ENCODE measurements at places on chromosomes 2 and 18.

DNA sequence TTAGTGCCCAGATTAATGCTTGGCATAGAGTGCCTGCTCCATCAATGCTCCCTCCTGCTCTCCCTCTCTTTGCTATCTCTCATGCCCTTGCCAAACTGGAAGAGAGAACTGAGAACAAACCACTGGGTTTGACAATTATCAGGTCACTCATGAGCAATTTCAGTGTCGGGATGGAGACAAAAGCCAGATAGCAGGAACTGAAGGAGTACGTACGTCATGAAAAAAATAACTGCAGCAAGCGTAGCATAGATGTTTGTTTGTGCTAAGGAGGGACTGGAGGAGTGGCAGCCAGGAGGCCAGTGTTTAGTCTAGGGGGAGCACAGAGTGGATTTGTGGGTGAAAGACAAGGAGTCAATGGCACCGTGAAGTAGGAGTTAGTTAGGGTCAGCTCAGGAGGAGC lies 113.3 kb downstream of the POLE4 start:
- H3K4me1 ChIP-seq: no peaks in the 10 kb centered on the region
- H3K4me3 ChIP-seq: no peak overlapping the region
- H3K27ac ChIP-seq: no peak overlapping the region

- H3K27me3 ChIP-seq: no peaks in the 10 kb centered on the region
- H3K4me1 ChIP-seq: no peaks in the 10 kb centered on the region
- no peak for DNase-seq
- H3K4me3 ChIP-seq: no peak overlapping the region
Observed at GRCh38 chr2:232817756-232818155, 41.4 kb upstream of the KCNJ13 start.

- H3K27me3 ChIP-seq: no peaks in the 10 kb centered on the region
- H3K4me3 ChIP-seq: no peak overlapping the region
- H3K27ac ChIP-seq: no peak overlapping the region
- no peaks in the 10 kb centered on the region for H3K4me1 ChIP-seq
Observed at GRCh38 chr18:21650311-21650710, 38.2 kb downstream of the SNRPD1 start.

GRCh38 chr2:240374085-240374907 lies 61.2 kb upstream of the GPC1 start:
- H3K27ac ChIP-seq: no peak overlapping the region
- H3K27me3 ChIP-seq: no peaks in the 10 kb centered on the region
- no peaks in the 10 kb centered on the region for H3K36me3 ChIP-seq
- no peak overlapping the region for H3K4me3 ChIP-seq

DNA sequence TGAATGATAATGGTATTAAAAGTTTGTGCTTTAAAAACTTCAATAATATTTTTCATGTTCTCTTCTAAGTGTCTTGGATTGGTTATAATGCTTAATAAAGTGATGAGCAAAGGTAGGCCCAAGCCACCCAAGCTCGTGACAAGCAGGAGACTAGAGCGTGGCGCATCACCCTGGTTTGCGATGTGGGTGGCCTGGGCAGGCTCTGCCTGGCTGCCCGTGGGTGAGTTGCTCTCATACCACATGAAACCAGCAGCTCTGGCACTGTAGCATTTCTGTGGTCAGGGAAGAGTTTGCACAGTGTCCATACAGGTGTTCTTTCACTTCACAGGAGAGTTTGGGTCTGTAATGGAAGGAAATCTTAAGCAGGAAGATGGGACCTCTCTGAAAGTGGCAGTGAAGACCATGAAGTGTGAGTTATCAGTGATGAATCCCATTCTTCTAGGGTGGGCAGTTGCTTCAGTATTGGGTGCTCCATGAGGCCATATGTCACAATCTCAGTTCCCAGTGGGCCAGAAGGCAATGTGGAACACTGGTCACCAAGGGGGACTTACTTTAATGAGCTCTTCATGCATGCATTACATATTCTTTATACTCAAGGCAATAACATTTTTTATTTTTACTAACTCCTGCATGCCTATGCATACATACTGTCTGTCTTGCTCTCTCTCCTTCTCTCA lies 51.4 kb upstream of the TMEM87B start:
- no peak overlapping the region for H3K4me3 ChIP-seq
- no peaks in the 10 kb centered on the region for H3K36me3 ChIP-seq
- no peak for DNase-seq
- no peak overlapping the region for H3K27ac ChIP-seq

DNA sequence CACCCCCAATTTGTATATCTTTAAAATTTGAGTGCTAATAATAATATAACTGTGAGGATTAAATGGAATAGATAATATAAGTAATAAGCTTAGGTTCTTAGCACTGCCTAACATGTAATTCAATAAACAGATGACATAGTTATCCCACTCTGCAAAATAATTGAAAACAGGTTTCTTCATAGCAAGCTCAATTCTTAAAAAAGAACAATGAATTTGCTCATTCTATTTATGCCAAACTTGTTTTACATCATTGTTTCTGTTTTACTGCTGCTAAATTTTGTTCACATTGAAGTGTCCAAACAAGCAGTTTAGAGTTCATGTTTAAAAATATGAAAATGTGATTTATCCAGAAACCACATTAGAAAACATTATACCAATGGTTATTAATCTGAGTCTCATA lies 217.0 kb downstream of the MBD5 start:
- H3K36me3 ChIP-seq: peaks cover 13% of the 10 kb centered on the region
- H3K27me3 ChIP-seq: no peaks in the 10 kb centered on the region
- no peaks in the 10 kb centered on the region for H3K4me1 ChIP-seq
- H3K27ac ChIP-seq: no peak overlapping the region
- no peak for DNase-seq

DNA sequence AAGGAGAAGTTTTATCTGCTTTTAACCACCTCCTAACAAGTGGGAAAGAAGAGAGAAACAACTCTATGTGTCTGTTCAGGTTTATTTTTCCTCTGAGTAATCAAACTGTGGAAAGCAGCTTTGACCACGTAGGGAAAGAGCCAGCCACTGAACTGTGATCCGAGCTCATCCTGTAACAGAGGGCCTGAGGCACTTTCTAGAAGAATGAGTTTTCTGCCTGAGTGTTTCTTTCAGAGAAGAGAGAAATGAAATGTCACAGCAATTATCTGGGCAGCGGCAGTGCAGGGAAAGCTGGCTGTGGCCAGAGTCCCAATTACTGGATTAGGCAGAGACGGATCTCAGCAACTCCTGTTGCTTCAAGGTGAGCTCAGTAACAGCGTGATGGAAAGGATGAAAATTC lies 151.9 kb downstream of the CD226 start:
- H3K4me3 ChIP-seq: no peak overlapping the region
- H3K4me1 ChIP-seq: no peaks in the 10 kb centered on the region
- no peak overlapping the region for H3K27ac ChIP-seq
- no peaks in the 10 kb centered on the region for H3K27me3 ChIP-seq

GRCh38 chr2:139354518-139354917 lies 574.3 kb upstream of the NXPH2 start:
- no peaks in the 10 kb centered on the region for H3K4me1 ChIP-seq
- H3K27me3 ChIP-seq: no peaks in the 10 kb centered on the region
- no peak for DNase-seq
- H3K4me3 ChIP-seq: no peak overlapping the region
- no peaks in the 10 kb centered on the region for H3K36me3 ChIP-seq

- no peaks in the 10 kb centered on the region for H3K4me1 ChIP-seq
- no peak overlapping the region for H3K27ac ChIP-seq
- DNase-seq: no peak
- H3K36me3 ChIP-seq: no peaks in the 10 kb centered on the region
- no peak overlapping the region for H3K4me3 ChIP-seq
Observed at GRCh38 chr2:136891100-136891499, 125.8 kb downstream of the THSD7B start.

GRCh38 chr2:19021100-19021476 lies 337.3 kb downstream of the OSR1 start:
- H3K27ac ChIP-seq: no peak overlapping the region
- H3K27me3 ChIP-seq: no peaks in the 10 kb centered on the region
- DNase-seq: no peak
- H3K36me3 ChIP-seq: no peaks in the 10 kb centered on the region
- H3K4me1 ChIP-seq: no peaks in the 10 kb centered on the region

DNA sequence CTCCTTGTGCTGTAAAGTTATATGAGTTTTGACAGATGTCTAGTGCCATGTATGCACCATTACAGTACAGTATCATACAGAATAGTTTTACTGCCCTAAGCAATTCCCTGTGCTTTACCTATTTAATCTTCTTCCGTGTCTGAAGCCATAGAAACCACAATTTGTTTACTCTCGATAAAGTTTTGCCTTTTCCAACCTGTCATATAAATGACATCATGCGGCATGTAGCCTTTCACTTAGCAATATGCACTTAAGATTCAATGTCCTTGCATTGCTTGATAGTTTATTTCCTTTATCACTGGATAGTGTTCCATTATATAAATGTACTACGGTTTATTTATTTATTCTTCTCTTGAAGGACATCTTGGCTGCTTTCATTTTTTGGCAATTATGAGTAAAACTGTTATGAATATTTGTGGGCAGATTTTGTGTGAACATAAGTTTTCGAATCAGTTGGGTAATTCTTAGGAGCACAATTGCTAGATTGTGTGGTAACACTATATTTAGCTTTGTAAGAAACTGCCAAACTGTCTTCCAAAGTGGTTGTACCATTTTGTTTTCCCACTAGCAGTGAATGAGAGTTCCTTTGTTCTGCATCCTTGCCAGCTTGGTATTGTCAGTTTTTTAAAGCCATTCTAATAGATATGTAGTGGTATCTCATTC lies 136.8 kb upstream of the MAP3K20 start:
- H3K4me3 ChIP-seq: no peak overlapping the region
- peaks cover 12% of the 10 kb centered on the region for H3K4me1 ChIP-seq
- H3K36me3 ChIP-seq: no peaks in the 10 kb centered on the region
- H3K27ac ChIP-seq: no peak overlapping the region

DNA sequence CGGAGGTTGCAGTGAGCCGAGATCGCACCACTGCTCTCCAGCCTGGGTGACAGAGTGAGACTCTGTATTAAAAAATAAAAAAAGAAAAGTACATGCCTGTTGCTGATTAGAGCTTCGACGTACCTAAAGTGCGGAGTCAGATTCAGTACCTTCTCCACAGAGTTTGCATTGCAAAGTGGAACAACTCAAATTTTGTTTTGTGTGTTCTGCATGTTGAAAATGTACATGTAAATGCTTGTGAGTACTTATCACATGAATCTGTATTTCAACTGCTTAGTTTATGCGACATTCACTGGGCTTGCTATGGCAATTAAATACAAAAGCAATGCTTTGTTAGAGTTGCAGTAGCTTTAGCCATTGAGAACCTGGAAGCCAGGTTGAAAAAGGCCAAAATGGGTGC lies 36.4 kb downstream of the ACTR2 start:
- DNase-seq: no peak
- no peak overlapping the region for H3K4me3 ChIP-seq
- H3K27ac ChIP-seq: no peak overlapping the region
- H3K27me3 ChIP-seq: no peaks in the 10 kb centered on the region
- H3K36me3 ChIP-seq: peaks cover 74% of the 10 kb centered on the region

DNA sequence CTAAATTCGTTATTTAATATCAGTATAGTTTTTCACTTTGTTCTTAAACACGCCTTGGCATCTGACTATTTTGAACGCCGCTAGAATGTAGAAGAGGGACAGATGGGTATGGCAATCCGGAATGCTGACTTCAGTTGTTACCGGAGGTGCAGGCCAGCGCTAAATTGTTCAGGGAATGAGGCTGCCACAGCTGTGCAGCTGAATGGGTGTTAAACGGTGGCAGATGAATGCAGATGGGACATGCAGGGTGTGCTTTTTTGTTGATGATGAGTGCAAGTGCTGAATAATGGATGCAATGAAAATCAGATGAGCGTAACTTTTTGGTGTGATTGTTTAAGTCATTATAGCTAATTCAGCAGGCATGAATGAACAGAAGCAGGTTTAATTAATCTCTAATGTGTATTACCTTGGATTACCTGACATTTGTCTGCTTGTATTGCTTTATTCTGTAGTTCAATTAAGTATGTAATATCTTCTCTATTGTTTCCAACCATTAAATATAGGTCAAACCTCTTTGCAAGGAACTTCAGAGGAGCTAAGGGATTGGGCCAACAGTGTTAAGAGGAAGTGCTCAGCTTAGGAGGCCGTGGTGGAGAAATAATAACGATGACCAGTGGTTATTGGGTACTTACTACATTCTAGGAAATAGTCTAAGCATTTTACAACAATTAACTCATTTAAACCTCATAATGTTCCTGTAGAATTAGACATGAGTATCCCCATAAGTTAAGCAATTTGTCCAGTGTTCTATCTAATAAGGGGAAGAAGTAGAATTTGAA lies 11.9 kb upstream of the CREG2 start:
- no peaks in the 10 kb centered on the region for H3K4me1 ChIP-seq
- H3K27me3 ChIP-seq: no peaks in the 10 kb centered on the region
- peaks cover 18% of the 10 kb centered on the region for H3K36me3 ChIP-seq

- H3K27me3 ChIP-seq: no peaks in the 10 kb centered on the region
- H3K36me3 ChIP-seq: no peaks in the 10 kb centered on the region
- DNase-seq: no peak
- H3K4me1 ChIP-seq: no peaks in the 10 kb centered on the region
- no peak overlapping the region for H3K27ac ChIP-seq
Observed at GRCh38 chr2:111519071-111519470, 364.9 kb downstream of the ANAPC1 start.

All from DND-41 (cell line).